ENCODE measurements at places on chromosomes 7 and 10.

DNA sequence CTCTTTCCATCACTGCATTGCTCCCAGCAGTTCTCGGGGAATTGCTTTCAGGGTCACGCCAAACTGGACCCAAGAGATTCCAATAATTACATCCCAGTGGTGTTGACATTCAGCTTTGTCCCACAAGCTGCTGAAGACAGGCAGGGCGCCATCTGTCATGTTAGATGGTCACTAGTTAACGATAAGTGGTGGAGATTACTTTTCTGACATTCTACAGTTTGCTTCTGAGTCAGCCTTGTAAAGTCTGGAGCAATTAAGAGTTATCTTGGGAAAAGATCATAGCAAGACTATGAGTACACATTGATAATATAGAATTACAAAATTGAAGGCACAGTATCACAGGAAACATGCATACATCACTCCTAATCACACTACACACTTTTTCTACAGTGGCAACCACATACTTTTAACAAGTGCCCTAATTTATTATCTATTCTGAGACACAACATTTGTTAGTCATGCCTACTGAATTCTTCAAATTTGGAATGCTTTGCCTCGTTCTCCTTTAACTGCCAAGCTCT, 41.9 kb downstream of the SEMA3C start:
- DNase-seq = no peak

DNA sequence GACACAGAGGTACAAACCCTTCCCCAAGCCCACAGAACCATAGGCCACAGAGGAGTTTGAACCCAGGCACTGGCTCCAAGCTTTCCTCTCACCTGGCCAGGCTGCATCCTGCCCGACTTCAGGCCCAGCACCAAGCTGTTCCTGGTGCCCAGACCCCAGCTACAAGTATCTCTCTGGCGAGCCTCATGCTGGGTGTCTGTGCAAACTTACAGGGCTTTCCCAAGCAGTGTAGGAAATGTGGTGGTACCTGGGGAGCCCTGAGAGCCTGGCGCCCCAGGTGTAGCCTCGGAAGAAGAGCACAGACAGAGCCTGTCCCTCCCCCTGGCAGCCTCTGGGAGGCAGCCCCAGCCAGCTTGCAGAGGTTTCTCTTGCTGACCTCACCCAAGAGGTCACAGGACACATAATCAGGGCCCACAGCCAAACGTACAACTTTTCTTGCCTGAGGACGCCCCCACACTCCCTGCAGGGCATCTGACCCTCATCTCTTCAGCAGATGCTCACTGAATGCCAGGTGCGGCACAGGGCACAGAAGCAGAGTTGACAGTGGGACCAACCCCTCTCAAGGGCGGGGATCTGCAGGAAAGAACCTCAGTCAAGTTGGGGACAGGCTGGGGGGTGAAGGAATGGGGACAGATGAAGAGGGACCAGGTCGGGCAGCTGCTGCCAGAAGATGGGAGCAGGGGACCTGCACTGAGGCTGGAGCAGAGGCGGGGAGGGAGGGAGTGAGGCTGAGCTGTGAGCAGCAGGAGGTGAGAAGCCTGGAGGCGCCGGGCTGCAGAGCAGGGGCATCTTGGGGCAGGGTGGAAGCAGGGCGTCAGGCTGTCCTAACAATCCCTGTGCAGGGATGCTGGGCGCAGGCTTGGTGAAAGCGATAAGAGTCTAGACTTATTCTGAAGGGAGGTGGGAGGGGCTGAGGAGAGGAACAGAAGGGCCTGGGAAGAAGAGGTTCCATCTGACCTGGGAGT, 16.3 kb upstream of the MYL7 start:
- DNase-seq = no peak

DNA sequence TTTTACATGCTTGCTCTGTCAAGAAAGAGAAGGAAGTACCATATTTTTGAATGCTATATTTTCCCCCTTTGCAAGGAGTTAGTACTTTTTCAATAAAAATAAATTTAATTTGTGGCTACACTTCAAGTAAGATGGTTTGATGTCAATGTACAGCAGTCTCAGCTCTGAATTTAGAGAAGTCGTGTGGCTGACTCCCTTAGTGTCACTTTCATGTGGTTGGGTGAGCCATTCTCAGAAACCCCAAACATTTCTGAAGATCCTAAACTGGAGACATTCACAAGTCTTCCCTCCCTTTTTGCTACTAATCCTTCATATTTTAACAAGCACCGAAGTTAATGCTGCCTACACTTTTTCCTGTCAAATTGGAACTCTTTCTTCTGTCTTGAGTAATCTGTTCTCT, 244.4 kb downstream of the DYNC1I1 start:
- no peak for DNase-seq

DNA sequence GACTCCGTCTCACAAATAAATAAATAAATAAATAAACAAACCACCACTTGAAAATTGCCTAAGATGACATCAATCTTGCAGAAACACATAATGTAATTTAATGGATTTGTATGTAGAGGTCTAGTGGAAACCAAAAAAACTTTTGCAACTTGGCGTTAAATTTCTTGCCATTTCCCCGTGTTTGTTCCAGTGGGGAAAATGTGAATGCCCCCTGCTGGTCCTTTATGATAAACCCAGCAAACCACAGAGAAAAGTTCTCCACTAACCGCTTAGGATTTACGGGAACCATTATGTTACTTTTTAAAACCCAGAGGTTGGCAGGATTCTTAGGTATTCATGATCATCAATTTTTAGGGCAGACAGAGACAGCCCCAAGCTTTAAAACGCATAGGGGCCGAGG, 32.5 kb downstream of the LAMB4 start:
- no peak for DNase-seq

GRCh38 chr7:24824896-24825295, 67.6 kb upstream of the GSDME start:
- no peak for DNase-seq

- no peak for DNase-seq
These were observed 167.5 kb downstream of the ARHGAP12 start for GRCh38 chr10:31761156-31761555.

DNA sequence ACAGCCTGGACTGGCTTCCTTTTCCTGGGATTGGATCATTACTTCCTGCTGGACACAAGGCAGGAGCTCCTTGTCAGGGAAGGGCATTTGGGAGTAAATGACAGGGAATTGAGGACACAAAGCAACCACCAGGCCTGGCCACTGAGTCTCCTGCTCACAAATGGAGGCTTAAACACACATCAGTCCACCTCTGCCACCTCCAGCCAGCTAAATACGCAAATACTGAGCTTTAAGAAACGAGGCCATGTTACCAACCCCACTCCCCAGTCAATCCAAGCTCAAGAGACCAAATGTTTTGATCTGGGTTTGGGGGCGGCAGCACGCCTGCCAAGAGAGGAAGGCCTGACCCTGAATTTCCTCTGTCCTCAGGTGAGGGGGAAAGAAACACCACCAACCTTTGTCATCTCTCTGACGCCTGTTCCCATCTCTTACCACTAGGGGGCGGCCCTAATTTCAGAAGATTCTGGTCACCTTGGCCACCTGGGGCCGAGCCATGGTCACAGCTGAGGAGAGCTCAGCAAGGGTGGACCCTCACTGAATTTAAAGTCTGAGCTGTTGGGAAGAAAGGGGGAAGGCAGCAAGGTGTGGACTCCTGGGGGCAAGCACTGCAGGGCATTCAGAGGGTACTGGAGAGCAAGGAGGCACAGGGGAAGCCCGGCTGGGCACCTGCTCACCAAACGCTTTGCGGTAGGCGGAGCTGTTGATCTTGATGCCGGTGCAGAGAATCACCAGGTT, 16.5 kb downstream of the AIFM2 start:
- no peak for DNase-seq

DNA sequence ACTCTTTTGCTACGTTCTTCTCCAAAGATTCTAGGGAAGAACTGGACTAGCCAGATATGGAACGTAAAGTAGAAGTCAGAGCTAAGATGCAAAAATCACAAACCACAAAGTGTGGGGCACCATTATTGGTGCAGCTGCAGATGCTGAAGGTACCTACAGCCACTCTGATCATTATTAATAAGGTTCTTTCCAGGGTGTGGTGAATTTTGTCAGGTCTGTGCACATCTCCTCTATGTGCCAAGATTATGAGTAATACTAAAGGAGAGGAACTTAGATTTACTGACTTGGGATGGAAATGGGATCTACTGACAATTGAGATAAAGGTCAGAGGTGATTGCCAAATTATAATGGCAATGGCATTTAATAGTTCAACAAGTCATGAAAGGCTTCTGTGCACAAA, 148.2 kb downstream of the RAPGEF5 start:
- no peak for DNase-seq

DNA sequence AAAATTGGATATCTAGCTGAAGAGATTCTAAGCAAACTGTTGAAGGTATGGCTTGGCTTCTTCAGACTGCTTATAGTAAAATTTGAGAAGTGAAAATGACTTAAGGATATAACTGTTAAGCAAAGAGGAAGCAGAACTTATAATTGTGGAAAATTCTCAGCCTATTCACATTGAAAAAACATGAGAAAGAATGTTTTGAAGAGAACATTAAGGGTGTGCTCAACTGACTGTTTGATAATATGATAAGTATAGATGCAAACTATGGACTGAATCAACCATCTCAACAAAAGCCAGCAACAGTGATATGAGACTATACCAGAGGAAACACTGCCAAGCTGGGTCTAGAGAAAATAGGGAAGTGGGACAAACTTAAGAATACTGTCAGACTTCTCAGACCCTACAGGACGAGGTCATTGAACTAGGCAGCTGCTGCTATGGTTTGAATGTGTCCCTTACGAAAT, 133.1 kb upstream of the PPP1R3A start:
- DNase-seq = no peak

DNA sequence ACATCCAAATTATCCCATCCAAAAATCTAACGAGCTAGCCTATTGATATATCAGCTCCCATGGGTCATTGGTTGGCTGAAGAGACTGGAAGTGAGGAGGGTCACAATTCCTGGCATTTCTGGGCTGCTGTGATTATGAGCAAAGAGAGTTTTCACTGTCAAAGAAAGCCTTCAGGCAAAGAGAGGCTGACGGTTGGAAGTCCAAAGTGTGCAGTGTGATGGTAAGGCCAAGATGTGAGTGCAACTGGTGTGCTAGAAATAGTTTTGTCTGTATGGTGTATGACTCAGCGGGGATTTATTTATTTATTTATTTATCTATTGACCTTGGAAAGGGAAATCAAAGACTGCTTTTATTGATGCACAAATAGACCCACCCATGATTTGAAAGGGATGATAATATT, 75.0 kb downstream of the AASS start:
- DNase-seq = no peak

- no peak for DNase-seq
These were observed 598 bp downstream of the JAZF1 start for GRCh38 chr7:28180031-28180363.

GRCh38 chr10:101031796-101032636, 982 bp downstream of the SFXN3 start:
- peak; percentile 92 for DNase-seq

- DNase-seq = no peak
These were observed 190.8 kb upstream of the PRKCQ start for GRCh38 chr10:6770846-6771245.

DNA sequence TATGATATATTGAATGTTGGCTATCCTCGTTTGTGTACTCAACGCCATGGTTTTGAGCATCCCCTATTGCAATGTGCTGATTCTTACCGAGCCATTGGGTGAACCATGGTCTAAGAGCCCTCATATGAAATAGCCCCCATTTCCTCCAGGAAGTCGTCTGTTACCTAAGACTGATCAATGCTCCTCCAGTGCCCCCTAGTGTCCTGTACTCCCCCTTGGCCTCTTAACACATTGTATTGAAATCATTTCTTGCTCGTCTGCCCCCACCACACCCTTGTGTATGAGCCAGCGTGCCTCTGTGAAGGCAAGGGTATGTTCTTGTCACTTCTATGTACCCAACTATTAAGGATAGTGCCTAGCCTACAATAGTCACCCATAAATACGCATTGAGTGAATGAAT, 11.2 kb upstream of the SLC35B4 start:
- no peak for DNase-seq

DNA sequence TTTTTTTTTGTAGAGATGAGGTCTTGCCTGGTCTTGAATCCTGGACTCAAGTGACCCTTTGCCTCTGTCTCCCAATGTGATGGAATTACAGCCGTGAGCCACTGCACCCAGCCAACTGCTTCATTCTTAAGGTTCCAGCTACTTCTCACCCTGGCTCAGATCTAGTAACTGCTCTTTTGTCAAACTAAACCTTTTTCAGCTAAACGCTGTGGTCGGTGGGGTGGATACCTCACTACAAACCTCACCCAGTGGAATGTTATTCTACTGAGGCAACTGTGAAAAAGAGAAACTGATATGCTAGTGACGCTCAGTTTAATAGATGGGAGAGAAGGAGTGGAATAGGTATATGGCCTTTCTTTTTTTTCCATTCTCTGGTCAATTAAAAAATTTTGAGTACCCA, 1.7 kb upstream of the MRLN start:
- no peak for DNase-seq

DNA sequence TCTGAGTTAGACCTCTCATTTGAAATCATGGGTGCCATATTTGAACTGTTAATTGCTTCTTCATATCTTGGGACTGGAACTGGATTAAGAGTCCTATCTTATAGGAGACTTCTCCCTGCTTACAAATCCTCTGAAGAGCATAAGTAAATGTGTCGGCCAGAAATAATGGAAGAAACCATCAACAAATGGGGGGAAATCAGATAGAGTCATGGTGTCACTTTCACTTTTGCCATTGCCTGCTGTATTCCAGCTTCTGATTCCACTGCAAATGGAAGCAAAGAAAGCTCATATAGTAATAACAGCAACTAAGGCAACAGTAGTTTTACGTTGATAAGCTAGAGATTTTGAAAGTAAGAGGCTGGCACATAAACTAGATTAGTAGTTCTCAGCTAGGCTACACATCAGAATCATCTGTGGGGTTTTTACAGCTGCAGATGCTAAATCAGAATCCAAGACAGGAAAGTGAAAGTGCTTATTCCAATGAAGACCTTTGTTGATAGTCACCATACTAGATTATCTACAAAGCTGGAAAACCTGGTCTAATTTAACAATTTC, 12.3 kb upstream of the CRPPA start:
- DNase-seq = no peak

DNA sequence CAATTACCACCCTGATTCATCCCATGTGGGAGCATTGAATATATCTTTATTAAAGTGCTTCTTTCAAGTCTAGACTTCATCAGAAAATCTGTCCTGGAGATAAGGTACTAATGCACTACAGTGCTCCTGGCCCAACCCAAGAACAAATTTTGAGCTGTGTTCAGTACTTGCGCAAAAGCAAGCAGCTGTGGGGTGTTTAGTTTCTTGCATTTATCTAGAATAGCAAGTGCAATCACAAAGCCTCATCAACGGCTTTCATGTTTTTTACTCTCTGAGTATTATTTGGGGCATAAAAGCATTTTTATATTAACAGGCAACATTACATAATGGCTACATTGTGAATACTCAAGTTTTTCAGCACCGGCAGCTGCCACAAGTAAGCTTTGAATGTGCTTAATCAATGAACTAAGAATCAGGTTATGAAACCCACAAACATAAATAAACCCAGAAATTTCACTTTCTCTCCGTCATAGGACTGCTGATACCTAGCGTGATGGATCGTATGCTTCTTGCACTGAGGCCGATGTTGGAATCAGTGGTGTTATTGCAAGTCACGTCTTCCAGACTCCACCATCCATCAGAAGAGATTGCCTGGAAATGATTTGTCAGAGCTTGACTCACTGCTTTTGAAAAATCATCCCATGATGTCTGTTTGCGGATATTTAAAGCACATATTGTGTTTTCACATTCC, 113.1 kb downstream of the CTTNBP2 start:
- no peak for DNase-seq
